ENCODE measurements at places on chromosomes 1 and 21. TPM values are rescaled to one million over a fixed set of nuclear protein-coding genes. Genes with fewer than 3 reads are reported as not detected.

GRCh38 chr1:233114860-233115259 is 164.4 kb downstream of the NTPCR start:
- DNase-seq: no peak

- no peak for DNase-seq
Observed at GRCh38 chr1:25068829-25069228, 138.8 kb upstream of the RUNX3 start.

GRCh38 chr1:160491981-160492380 is 31.1 kb downstream of the SLAMF6 start:
- DNase-seq: peak; percentile 75

GRCh38 chr1:58849551-58849950 is 65.7 kb upstream of the JUN start:
- DNase-seq: no peak

GRCh38 chr1:109827986-109828385 is 64.3 kb upstream of the EPS8L3 start:
- no peak for DNase-seq

GRCh38 chr1:116805398-116805797 is 51.2 kb downstream of the CD2 start:
- no peak for DNase-seq

- no peak for DNase-seq
Observed at GRCh38 chr21:26965907-26966581, 844 bp downstream of the ADAMTS5 start.

DNA sequence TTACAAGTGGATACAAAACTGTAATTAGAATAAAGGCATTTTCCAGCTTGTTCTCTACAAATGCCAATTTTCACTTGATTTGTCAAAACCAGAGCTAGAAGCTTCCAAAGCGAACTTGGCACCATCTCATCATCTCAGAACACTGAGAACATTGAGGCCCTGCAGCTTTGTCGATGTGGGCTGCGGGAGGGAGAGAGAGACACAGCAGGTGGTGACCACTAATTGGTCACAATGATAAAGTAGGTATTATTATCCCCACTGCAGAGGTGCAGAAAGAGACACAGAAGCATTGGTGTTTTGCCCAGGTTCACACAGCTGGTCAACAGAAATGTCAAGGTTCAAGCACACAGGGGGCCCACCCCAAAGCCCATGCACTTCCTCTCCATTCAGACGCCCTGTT is 72.2 kb upstream of the KRTAP19-8 start:
- no peak for DNase-seq

- DNase-seq: no peak
Observed at GRCh38 chr21:41961282-41961701, 7.5 kb upstream of the C2CD2 start.

DNA sequence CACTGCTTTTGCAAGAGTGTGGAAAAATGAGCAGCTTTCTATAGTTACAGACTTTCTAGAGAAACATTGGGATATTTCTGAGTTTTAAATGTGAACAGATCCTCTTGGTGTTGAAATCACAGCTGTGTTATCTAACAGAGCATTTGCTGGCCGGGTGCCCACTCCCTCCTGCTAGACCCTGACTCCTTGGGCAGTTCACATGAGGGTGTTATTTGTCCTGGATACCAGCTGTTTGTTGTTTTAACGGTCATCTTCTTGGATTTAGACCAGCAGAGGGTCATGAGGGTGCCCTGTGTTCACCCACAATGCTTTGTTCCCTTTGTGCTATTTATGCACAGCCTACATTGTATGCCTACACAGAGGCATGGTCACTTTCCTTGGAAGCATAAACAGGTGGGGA is 67.1 kb downstream of the CENPF start:
- DNase-seq: peak; percentile 14

DNA sequence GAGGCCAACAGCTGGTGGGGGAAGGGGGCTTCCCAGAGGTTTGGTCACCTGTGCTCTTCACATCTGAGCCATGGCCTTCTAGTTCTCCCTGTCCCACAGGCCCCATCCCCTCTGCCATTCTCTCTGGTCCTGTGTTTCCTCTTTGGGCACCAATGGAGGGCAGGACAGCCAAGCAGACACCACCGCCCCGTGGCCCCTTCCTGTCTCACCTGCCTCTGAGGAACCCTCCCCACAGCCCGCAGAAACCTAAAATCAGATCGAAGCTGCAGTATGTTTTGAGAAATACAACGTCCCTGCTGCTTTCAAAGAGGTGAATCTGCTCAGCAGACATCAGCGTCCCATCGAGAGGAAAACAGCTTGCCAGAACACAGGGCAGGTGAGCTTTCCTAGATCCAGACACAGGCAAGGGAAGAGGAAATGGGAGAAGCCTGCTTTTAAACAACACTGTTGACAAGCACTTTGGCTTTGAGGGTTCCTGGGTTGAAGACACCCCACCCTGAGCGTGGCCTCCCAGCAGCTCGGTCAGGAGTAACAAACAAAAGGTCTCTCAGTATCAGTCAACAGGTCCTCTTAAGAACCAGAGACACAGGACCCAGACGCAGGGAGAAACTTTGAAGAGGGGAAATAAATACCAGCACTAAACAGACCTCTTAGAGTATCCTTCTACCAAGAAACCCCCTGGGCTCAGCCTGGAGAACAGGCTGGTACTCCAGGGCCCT is 2.3 kb downstream of the PANK4 start:
- DNase-seq: no peak

- DNase-seq: peak; percentile 19
Observed at GRCh38 chr21:31732597-31733550, 956 bp upstream of the SCAF4 start.

DNA sequence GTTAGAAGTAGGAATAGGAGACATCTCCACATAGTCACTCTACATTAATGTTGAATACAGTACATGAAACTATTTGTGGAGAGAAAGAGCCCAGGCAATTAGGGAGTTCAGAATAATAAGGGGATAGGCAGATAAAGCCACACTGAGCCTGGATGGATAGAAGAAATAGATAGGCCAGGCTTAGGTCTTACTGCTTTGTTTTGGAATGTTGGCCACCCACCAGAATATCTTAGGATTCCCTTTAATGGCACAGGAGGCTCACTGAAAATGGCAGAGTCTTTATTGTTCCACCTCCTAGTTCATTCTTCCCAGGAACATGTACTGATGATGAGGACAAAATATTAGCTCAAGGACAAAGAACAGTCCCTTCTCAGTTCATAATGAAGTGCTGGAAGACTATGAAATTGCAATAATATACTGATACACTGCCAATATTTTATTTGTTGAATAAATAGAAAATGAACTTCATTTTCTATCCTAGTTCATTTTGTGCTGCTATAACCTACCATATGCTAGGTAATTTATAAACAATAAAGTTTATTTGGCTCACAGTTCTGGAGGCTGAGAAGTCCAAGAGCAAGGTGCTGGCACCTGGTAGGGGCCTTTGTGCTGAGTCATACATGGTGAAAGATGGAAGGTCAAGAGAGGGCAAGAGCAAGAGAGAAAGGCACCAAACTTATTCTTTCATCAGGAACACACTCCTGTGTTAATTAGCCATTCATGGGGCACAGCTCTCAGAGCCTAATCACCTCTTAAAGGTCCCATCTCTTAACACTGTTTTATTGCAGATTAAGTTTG is 87.3 kb downstream of the TBX15 start:
- no peak for DNase-seq

GRCh38 chr1:211647711-211648121 is 27.7 kb downstream of the NEK2 start:
- peak; percentile 71 for DNase-seq

The FMO3 gene
- polyA plus RNA-seq: 0.19 TPM

The ANKRD65 gene
- 2.6 TPM for polyA plus RNA-seq

The TTC39A gene
- 19.2 TPM for polyA plus RNA-seq

The TXNIP gene
- polyA plus RNA-seq: 607 TPM

The CGN gene
- 145 TPM for polyA plus RNA-seq

The ADCY10 gene
- 0.25 TPM for polyA plus RNA-seq

The FCN3 gene
- polyA plus RNA-seq: 0.13 TPM

The KCNQ4 gene
- polyA plus RNA-seq: 2.2 TPM

Measured in large intestine (tissue), 12 donors.